ENCODE measurements at places on chromosomes 7 and 10.

DNA sequence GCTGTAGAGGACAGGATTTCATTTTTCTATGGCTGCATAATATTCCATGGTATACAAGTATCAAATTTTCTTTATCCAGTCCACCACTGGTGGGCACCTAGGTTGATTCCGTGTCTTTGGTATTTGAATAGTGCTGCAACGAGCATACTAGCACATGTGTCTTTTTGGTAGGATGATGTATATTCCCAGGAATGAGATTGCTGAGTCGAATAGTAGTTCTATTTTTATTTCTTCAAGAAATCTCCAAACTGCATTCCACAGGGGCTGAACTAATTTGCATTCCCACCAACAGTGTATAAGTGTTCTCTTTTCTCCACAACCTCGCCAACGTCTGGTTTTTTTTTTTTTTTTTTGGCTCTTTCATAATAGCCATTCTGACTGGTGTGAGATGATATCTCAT lies 550.0 kb downstream of the REEP3 start:
- DNase-seq: no peak

DNA sequence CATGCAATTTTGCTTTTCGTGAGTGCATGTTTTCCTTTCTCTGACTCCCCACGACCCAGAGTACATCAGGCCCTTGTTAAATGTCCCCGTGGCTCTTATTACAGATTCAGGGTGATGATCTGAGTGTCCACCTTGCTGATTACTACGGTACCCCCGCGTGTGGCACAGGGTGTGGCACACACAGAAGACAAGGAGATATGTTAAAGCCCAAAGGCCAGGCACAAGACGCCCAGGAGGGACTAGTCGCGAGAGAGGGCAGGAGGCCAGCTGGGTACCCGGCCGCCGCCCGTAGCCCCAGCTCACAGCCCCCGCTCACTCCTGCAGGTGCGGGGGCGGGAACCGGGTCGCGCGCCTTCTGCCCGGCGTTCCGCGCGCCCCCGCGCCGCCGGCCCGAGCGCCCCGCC lies 281 bp upstream of the EXOC6 start:
- no peak for DNase-seq

GRCh38 chr7:135550196-135550595 lies 7.5 kb upstream of the NUP205 start:
- DNase-seq: no peak

- no peak for DNase-seq
These were observed 21.9 kb downstream of the DPY19L1 start for GRCh38 chr7:35015346-35015859.

DNA sequence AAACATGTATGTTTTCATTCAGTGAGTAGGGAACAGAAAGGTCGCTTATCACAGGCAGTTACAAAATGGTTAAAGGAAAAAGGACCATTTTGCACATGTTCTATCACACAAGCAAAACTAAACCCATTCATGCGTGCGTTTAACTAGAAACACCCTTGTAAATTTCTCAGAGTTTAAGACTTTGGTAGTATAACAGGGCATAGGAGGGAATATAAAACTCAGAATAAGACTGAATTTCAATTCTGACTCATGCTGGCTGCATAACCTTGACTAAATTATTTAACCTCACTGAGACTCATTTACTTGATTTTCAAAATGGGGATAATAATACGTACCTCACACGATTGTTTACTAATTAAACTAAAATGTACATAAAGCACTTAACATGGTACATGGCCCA lies 243.8 kb upstream of the PTN start:
- DNase-seq: no peak

DNA sequence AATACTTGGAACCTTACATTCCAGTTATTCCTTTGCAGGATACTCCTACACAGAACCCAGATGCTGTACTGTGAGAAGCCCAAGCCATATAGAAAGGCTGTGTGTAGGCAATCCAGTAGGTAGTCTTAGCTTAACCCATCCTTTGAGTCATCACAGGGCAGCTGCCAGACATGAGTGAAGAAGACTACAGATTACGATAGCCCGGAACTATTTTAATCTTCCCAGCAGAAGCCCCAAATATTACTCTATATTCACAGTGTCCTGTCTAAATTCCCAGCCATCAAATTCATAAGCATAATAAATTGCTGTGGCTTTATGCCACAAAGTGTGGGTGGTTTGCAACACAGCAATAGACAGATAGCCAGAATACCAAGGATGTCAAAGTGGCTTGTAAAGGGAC lies 474.1 kb upstream of the STEAP1 start:
- no peak for DNase-seq

DNA sequence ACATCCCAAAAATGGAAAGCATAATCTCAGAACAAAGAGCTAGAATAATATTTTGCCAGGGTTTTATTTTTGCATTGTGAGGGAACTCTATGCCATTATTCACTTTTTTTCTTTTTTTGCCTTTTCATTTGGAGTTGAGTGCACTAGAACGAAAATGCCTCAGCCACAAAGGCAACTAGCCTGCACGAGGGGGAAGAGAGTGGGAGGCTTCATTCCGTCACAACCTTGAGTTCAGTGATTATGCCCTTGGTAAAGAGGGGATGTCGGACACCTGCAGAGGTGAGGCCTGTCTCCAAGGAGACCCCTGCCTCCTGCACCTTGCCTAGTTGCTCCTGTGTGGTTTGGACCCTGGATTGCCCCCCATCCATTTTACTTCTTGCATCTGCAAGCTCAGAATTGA lies 232.7 kb downstream of the TEX36 start:
- DNase-seq: no peak

DNA sequence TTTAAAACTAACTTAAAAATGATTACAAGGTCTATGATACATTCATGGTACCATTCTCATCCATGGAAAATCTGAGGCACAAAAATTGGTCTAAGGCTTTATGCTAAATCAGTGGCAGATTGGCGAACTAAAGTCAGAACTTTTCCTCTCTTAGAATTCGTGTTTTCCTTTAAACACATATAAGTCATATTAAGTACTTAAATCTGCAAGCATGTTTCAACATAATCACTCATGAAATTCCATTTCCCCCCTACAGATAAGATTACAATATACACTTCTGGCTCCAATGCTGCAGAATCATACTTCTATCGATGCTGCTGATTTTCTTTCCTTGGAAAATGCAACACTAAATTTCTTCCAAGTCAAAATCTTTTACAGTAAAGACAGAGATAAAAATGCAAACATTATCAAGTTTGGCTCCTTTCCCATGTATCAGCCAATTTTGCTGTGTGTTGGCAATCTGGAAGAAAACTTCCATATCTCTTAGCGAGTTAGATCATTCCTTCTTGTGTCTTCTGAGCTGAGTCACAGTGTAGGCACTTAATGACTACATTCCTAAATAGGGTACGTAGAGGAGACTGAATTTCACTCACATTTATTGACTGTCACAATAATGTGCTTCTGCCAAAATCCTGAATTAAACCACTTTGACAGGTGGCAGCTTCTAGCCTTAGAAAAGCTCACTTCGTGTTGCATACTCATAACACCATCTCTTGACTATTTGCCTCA lies 76.4 kb upstream of the LRRC17 start:
- DNase-seq: no peak

GRCh38 chr7:20172736-20173334 lies 44.3 kb downstream of the MACC1 start:
- DNase-seq: no peak

DNA sequence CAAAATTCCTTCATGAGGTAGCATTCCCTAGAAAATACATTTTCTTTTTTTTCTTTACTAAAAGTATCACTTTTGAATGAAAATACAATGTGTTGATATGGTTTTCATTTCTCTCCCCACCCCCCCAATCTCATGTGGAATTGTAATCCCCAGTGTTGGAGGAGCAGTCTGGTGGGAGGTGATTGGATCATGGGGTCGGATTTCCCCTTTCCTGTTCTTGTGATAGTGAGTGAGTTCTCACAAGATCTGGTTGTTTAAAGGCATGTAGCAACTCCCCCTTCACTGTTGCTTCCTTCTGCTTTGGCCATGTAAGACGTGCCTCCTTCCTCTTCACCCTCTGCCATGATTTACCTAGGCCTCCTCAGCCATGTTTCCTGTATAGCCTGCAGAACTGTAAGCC lies 790.3 kb upstream of the KCND2 start:
- DNase-seq: no peak

- no peak for DNase-seq
These were observed 235.7 kb downstream of the EBF3 start for GRCh38 chr10:129728246-129728820.

- DNase-seq: no peak
These were observed 953.9 kb downstream of the TYW1 start for GRCh38 chr7:67950321-67951083.

- DNase-seq: no peak
These were observed 23.8 kb downstream of the PFKP start for GRCh38 chr10:3090914-3091787.

DNA sequence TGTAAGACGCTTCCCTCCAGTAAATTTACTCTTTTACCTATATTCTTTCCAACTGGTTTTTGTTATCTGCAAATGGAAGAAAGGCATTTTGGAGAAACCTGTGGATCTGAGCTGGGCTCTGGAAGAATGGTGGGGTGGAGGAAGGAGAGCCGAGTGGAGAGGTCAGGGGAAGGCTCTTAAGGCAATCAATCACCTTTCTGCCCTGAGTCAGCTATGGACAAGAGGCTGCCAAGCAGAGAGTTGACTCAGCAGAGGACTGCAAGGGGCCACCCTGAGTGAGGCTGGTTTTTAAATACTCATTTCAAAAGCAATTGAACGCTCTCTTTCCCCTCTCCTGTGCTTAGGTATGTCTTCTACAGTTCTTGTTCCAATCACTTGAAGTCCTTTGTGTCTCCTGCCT lies 81.8 kb downstream of the SPAG6 start:
- DNase-seq: no peak

Data from hematopoietic multipotent progenitor cell treated with erythropoietin and hydrocortisone succinate and interleukin-3 and kit ligand, for 17 days (in vitro differentiated cells).